ENCODE measurements at places on chromosomes 5 and 9.

DNA sequence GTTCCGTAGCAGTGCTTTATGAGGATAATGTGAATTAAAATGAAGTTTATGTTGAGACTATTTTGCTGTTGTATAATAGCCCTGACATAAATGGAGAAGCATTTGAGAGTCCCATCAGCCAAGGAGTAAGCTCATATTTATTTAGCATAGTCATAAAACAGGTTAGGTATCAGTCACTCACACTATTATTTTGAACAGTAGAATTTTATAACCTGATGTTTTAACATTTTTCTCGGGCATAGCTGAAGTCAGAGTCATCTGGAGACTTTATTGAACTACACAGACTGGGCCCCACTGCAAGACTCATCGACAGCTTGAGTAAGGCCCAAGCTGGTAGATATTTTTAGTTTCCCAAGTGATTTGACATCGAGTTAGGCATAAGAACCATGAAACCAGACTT, 620.3 kb upstream of the WWC1 start:
- DNase-seq: no peak

- no peak for DNase-seq
These were observed 6.2 kb downstream of the ASS1 start for GRCh38 chr9:130451004-130451390.

GRCh38 chr5:113984928-113985327, 376.9 kb upstream of the KCNN2 start:
- DNase-seq: no peak

DNA sequence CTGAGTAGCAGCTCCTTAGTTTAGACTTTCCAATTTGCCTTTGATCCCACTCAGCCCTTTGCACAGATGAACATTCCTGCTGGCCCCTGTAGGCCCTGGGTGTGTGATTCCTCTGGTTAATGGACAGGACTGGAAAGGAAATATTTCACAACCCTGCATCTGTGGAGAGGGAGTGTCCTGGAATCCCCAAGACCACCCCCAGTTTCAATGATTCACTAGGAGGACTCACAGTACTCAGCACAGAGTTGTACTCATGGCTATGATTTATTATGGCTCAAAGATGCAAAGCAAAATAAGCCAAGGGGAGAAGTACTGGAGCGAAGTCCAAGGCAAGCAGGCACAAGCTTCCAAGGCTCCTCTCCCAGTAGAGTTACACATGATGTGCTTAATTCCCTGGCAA, 42.4 kb upstream of the TJP2 start:
- DNase-seq: peak; percentile 93

DNA sequence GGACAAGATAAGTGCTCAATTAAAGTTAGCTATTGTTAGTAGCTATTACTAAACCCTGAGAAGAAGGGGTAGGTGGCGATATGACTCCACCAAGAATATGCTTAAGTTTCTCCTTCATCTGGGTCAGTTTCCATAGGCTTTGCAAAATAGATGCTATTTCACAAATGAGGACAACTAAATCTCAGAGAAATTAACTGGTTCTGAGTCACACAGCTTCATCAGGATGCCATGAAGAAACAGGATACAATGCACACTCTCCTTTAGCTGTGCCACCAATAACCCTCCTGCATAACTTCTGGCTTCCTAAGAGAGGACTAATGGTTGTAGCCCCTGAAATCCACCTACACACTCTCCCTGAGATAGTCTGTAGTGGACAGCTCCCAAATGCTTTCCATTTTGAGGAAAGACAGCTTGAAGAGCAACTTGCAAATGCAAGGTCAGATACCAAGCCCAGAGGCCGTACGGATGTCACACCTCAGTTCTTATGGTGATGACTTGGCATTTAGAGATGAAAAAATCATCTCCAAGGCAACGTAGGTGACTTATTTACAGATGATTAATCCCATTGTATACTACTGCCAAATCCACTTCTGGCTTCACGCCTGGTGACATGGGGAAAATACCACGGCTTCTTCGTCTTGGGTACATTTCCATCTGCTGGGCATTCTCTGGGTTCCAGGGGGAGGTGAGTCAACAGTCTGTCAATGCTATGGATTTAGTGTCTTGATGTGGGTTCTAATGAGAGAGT, 251.4 kb upstream of the IL12B start:
- DNase-seq: peak; percentile 100

GRCh38 chr9:91234523-91234922, 127.2 kb downstream of the AUH start:
- no peak for DNase-seq

DNA sequence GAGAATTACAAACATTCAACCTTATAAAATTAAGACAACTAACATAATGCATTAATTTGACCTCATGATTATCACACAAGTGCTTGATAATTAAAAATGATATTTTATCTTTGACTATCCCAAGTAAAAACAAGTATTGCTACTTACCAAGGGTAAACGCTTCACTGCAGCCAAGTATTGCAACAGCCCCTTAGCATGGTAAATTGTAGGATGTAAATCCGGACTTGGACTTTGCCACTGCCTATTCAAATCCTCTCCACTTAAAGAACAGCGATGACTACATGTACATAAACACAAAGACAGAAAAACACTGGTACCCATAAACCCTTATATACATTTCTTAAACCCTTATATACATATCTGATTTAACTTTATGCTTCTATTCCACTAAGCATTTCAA, 155.1 kb downstream of the AGTPBP1 start:
- no peak for DNase-seq

GRCh38 chr9:127370147-127370579, 26.8 kb upstream of the SLC2A8 start:
- no peak for DNase-seq

- DNase-seq: no peak
These were observed 78.5 kb downstream of the PRRT1B start for GRCh38 chr9:131623655-131624330.

DNA sequence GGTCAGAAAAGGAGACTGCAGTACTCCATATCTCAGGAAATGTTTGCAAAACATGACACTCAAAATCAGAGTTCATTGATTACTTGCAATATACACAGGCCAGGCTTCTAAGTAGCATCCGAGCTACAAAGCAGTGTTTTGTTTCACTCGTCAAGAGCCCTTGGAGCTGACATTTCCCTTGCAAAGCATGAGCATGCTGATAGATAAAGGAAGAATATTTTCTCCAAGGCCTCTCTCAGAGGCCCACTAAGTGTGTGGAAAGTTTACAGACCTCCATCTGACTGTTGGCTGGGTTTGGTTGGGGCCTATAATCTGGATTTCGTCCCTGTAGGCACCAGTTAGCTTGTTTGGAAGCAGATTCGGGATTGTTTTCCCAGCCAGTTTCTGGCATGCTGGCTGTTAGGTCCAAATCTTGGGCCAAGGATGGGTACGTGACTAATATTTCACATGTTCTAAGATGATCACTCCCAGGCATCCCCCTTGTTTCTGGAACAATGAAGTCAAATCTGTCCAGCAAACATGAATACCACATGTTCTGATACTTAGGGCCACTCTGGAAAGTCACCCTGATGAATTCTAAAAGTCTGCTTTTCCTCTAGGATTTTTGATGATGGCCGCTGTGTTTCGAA, 161.3 kb downstream of the RFK start:
- no peak for DNase-seq

DNA sequence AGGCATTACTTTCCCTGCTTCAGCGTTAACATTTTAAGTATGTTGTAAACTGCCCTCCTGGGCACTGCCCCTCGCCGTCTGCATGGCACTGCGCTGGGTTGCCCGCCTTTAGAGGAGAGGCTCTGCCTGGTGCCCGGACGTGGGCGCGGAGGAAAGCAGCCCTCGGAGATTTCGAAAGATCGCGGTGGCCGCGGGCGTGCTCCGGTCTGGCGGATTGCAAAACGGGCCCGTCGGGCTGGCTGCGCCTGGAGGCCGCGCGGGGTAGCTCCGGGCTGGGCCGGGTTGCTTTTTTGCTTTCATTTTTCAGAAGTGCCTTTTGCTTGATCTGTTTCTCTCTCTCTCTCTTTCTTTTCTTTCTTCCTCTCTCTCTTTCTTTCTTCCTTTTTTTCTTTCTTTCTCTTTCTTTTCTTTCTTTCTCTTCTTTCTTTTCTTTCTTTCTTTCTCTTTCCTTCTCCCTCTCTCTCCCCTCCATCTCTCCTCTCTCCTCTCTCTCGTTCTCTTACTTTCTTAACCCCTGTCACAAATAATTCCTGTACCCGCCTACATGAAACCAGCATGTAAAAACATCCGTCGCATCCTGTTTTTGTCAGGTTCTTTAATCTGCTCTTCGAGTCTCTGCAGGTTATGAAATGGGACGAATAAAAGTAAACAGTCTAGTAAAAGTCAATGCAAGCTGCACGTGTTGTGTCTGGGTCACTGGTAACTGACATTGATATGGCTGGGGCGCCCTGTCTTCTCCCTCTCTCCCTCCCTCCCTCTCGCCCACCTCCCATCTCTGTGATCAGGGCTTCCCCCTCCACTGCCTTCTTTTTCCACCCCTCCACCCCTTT, 1.7 kb downstream of the FST start:
- peak; percentile 82 for DNase-seq

- no peak for DNase-seq
These were observed 1.4 kb upstream of the NPR2 start for GRCh38 chr9:35790025-35790384.

GRCh38 chr9:91427873-91428272, 4.2 kb upstream of the NFIL3 start:
- peak; percentile 93 for DNase-seq

- no peak for DNase-seq
These were observed 60.9 kb downstream of the ADRB2 start for GRCh38 chr5:148887123-148887881.

- DNase-seq: no peak
These were observed 120.5 kb upstream of the BOD1 start for GRCh38 chr5:173736923-173737412.

DNA sequence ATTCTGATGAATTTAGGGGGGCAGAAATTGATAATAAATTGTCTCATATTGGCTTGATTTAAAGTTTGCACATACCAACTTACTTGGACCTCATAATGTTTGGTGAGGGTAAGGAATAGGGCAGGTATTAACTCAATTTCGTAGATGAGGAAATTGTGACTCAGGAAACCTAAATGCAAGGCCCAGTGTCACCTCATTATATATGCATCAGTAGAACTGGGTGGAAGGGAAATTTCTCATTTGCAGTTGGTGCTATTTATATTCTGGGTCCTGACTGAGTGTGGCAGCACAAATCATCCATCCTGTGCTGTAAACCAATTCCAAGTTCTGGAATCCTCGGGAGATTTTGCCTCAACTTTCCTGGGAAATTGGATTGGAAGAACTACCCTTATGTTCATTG, 103.0 kb downstream of the SPATA31D1 start:
- DNase-seq: no peak

GRCh38 chr5:163548649-163549048, 43.2 kb downstream of the MAT2B start:
- no peak for DNase-seq

DNA sequence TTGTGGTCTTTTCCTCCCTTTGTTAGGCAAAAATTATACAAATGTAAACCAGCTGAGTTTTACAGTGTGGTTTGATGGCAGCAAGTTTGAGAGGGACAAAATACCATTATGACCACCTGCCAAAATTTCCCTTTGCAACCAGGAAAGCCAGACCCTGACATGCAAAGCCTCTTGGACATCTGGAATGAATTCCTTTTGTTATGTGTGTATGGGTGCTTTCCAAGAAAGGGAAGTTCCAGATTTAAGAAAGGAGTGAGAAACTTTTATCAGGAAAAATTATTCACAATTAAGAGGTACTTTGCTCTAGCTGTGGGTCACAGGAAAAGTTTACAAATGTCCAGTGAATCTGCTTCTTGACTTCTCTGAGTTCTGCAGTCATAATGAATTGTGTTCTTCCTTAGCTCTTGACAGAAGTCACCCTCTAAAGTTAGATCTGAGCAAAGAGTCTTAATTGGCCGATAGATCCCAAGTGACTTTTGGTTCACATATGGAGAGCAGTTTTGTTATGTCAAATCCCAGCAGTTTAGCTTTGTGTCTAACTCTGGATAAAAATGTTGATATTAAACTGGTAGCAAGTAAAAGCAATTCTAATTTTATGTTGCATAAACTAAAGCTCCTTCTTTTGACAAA, 295.9 kb upstream of the ZNF608 start:
- peak; percentile 20 for DNase-seq

DNA sequence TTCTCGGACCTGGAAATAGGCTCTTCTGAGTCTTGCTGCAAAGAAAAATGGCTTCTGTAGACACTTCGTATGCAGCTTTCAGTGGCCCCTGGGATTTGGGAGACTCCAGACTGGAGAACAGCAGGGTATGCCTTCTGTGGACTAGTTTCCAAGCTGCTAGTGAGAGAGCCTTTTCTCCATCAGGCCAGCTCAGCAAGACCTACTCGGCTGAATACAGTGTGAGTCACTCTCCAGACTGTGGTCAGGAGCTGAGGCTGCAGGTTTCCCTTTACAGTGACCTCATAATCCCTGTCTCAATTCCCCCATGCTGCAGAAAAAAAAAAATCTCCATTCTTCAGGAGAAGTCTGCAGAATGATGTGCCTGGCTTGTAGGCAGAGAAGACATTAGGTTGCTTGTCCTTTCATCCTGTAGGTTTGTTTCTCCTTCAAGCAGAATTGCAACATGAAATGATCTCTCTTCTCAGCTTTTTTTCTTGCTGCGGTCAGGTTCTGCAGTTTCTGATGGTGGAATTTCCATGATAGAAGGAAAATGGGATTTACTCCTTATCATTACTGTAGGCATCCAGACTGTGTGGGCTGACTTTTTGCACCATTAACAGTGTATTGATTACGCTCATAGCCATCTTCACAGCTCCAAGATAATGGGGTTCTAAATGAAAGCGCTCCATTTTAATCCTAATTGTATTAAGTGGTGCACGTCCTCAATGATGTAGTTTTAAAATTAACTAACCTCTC, 78.3 kb upstream of the TNFSF8 start:
- DNase-seq: peak; percentile 80

GRCh38 chr5:90142541-90142940, 267.0 kb downstream of the CETN3 start:
- DNase-seq: no peak

DNA sequence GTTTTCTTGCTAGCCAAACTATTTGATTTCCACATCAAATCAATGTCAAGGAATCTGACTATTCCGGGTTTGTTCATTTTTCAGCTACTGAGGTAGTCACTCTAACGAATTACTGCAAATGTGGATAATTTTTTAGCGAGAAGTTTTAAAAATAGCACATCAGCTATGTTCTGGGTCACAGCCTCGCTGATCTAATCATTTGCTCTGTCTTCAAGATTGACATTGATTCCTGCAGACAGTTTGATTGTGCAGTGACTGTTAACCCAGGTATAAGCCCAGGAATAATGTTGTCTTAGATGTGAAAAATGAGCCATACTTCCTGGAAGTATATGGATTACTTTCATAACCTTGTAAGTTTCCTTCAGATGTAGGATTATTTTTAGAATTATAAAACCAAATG, 175.1 kb downstream of the BAAT start:
- DNase-seq: no peak

DNA sequence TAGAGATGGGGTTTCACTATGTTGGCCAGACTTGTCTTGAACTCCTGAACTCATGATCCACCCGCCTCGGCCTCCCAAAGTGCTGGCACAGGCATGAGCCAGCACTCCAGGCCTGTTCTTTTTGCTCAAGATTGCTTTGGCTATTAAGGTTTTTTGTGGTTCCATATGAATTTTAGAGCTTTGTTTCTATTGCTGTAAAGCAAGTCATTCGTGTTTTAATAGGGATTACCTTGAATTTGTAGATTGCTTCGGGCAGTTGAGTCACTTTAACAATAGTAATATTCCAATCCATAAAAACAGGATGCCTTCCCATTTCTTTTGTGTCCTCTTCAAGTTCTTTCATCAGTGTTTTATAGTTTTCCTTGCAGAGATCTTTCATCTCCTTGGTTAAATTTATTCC, 22.1 kb downstream of the C6 start:
- DNase-seq: peak; percentile 58
